ENCODE measurements at places on chromosomes 2 and 18. TPM values are rescaled to one million over a fixed set of nuclear protein-coding genes. Genes with fewer than 3 reads are reported as not detected.
A peak's percentile ranks its signal among the peaks of the same experiment; 100 is the strongest.

DNA sequence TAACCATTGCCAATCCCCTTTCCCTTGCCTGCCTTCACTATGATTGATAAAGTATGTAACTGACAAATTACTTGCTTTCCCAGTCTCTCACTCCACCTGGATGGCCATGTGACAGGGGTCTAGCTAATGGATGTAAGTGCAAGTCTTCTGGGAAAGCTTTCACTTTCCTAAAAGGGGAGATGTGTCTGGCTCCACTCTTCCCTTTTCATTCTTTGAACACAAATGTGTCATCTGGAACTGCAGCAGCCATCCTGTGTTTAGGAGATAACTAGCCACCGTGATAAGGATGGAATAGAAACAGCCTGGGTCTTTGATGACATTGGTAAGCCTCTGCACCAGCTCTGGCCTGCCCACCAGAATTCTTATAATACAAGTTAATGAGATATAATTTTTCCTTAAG, 38.2 kb downstream of the SNRPD1 start:
- no peaks in the 10 kb centered on the region for H3K4me1 ChIP-seq
- no peak overlapping the region for H3K4me3 ChIP-seq
- DNase-seq = no peak
- H3K36me3 ChIP-seq = no peaks in the 10 kb centered on the region

The CRYBA2 gene
- total RNA-seq = not detected

- H3K4me1 ChIP-seq = peaks cover 24% of the 10 kb centered on the region
- DNase-seq = peak; percentile 53
- no peaks in the 10 kb centered on the region for H3K36me3 ChIP-seq
Measured at GRCh38 chr2:240557101-240557751, 562 bp downstream of the ANKMY1 start.

DNA sequence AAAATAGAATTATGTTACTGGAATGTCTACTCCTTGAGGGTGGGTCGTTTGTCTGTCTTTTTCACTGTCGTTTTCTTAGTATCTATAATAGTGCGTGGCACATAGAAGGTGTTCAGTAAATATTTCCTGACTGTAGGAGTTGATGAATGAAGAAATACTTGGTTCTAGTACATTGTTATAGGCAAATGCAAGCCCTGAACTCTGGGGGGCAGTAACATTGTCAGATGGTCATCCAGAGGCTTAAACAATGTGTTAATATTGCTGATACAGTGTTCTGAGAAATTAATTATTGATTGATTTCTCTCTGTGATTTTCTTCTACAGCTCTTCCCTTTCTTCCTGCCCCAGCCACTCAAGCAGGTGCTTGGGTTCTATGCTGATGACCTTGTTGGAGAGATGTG, 24.4 kb upstream of the THOC1 start:
- peak; percentile 39 for DNase-seq
- H3K27me3 ChIP-seq = no peaks in the 10 kb centered on the region
- H3K36me3 ChIP-seq = no peaks in the 10 kb centered on the region
- H3K27ac ChIP-seq = no peak overlapping the region
- no peak overlapping the region for H3K4me3 ChIP-seq

DNA sequence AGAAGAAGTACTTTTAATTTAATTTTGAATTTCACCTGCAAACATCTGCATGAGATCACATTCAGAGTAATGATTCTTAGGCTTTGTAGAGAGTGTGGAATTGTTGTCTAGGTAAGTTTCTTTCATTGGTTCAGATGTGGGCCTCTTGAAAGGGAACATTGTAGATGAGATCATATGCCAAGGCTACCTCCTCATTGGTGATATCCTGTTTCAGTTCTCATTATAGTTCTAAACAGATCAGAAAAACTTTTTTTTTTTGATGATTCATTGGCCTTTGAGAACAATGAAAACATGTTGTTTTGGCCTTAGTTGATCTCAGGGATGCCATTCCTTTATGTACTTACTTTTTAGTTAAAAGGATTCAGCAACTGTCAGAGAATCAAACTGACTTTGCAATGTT, 44.5 kb downstream of the EML6 start:
- no peaks in the 10 kb centered on the region for H3K27me3 ChIP-seq
- no peak overlapping the region for H3K27ac ChIP-seq
- H3K36me3 ChIP-seq = no peaks in the 10 kb centered on the region
- no peak overlapping the region for H3K4me3 ChIP-seq
- DNase-seq = peak; percentile 68

The SAG gene
- total RNA-seq = not detected

DNA sequence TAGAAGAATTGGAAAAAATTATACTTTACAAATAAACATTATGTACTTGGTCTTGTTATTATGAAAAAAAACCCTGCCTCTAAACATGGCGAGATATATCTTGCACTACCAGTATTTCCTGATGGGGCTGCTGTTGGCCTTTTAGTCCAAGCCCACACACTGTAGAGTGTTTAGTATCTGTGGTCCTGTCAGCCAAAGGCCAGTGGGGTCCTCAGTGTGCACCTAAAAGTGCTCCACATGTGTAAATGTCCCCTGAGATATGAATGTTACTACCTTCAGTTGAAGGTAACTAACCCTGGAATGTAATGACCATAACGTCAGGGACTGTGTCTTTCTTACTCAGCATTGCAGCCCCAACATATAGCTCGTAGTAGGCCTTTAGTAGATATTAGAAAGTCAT, 71.1 kb upstream of the HK2 start:
- H3K27me3 ChIP-seq = no peaks in the 10 kb centered on the region
- no peak overlapping the region for H3K27ac ChIP-seq

DNA sequence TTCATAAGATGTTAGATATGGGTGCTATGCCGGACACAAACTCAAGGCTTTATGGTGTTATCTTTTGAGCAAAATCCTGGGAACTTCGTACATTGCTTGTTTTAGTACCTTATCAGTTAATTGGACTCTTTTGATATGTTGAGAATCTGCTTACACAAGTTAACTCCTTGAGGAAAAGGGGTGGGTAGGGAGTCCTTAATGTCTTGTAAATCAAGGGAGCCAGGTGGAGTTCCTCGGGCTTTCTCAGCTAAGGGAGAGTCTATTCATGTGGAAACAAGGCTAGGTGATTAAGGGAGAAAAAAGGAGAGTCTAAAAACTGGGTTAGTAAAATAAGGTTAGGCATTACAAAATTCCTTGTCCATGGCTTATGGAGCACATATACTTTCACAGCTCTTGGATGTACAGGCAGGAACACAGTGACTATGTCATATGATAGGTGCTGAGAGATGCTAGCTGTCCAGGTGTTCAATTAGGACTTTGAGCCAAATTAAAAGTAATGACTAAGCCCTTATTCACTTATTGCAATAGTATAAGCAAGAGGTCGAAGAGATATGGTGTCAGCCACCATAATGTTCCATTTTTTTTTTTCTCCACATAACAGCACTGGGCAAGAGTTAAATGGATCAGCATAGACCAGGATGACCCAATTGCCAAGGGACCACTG, 59.5 kb upstream of the DYNAP start:
- H3K4me1 ChIP-seq = no peaks in the 10 kb centered on the region
- H3K4me3 ChIP-seq = no peak overlapping the region
- no peaks in the 10 kb centered on the region for H3K36me3 ChIP-seq
- no peak for DNase-seq
- no peak overlapping the region for H3K27ac ChIP-seq

DNA sequence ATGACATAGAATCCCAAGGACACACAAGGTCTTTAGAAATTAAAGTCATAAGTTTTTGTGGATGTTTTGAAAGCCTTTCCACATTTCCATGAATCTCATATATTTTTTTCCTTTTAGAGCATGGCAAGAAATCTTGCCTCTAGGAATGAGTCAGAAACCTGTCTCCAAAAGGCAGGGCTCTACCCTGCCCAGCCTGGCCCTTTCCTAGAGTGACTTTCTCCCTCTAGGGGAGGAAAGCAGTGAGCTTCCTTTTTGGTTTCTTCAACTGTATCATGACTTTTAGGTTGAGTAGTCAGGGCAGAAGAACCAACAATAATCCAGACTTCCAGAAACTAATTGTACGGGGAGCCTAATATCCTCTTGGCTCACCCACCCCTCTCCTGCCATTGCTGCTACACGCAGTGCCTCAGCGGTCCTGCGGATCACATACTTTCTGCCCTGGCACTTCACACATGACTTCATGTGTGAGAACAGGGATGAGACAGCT, 300.3 kb downstream of the AGPS start:
- H3K4me1 ChIP-seq = no peaks in the 10 kb centered on the region
- no peak overlapping the region for H3K4me3 ChIP-seq
- no peak overlapping the region for H3K27ac ChIP-seq
- DNase-seq = peak; percentile 49
- no peaks in the 10 kb centered on the region for H3K27me3 ChIP-seq
- no peaks in the 10 kb centered on the region for H3K36me3 ChIP-seq

- no peak overlapping the region for H3K4me3 ChIP-seq
- no peaks in the 10 kb centered on the region for H3K36me3 ChIP-seq
- H3K27me3 ChIP-seq = no peaks in the 10 kb centered on the region
Measured at GRCh38 chr18:36953047-36953446, 124.1 kb downstream of the KIAA1328 start.

DNA sequence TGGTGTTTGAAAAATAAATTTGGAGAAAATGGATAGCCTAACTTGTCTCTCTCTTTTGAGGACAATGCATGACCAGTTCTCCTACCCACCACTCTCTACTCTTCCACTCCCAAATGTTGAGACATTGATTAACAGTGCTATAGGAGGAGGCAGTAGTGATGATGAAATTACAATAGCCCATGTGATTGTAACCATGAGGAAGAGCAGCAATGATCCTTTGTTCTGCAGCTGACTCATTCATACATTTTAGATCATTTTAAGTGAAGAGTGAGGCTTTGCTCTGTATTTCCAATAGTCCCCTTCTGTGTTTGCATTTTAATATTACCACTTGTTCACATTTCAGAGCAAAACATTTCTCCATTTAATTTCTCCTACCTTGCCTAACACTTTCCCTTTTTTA, 592.3 kb downstream of the THSD7B start:
- H3K27me3 ChIP-seq = no peaks in the 10 kb centered on the region
- H3K36me3 ChIP-seq = no peaks in the 10 kb centered on the region
- no peak overlapping the region for H3K4me3 ChIP-seq
- no peak overlapping the region for H3K27ac ChIP-seq

GRCh38 chr18:70149156-70149555, 56.3 kb downstream of the RTTN start:
- no peak overlapping the region for H3K4me3 ChIP-seq
- H3K27ac ChIP-seq = no peak overlapping the region
- H3K36me3 ChIP-seq = peaks cover 20% of the 10 kb centered on the region
- peaks cover 8% of the 10 kb centered on the region for H3K4me1 ChIP-seq

- no peaks in the 10 kb centered on the region for H3K27me3 ChIP-seq
- H3K4me1 ChIP-seq = no peaks in the 10 kb centered on the region
- DNase-seq = no peak
- no peak overlapping the region for H3K4me3 ChIP-seq
- H3K36me3 ChIP-seq = no peaks in the 10 kb centered on the region
Measured at GRCh38 chr18:34039611-34040010, 185.1 kb downstream of the NOL4 start.

- peak; percentile 79 for DNase-seq
- no peak overlapping the region for H3K4me3 ChIP-seq
- peak overlapping the region; percentile 69 for H3K27ac ChIP-seq
- H3K4me1 ChIP-seq = peaks cover 65% of the 10 kb centered on the region
- H3K27me3 ChIP-seq = no peaks in the 10 kb centered on the region
Measured at GRCh38 chr2:212912445-212913103, 238.8 kb downstream of the IKZF2 start.

The IL36A gene
- total RNA-seq = not detected

GRCh38 chr2:167749016-167749415, 498.4 kb downstream of the STK39 start:
- no peak overlapping the region for H3K4me3 ChIP-seq
- peak; percentile 4 for DNase-seq
- H3K4me1 ChIP-seq = no peaks in the 10 kb centered on the region
- no peaks in the 10 kb centered on the region for H3K27me3 ChIP-seq

The SP5 gene
- total RNA-seq = not detected

GRCh38 chr2:222447131-222447530, 22.8 kb downstream of the SGPP2 start:
- H3K27me3 ChIP-seq = peaks cover 18% of the 10 kb centered on the region
- H3K27ac ChIP-seq = no peak overlapping the region
- H3K36me3 ChIP-seq = no peaks in the 10 kb centered on the region
- DNase-seq = no peak
- no peak overlapping the region for H3K4me3 ChIP-seq

The ALPG gene
- total RNA-seq = not detected

The TEX44 gene
- not detected for total RNA-seq

GRCh38 chr18:59054496-59055287, 85.0 kb upstream of the SEC11C start:
- H3K4me3 ChIP-seq = no peak overlapping the region
- H3K4me1 ChIP-seq = peaks cover 10% of the 10 kb centered on the region
- no peak overlapping the region for H3K27ac ChIP-seq
- H3K36me3 ChIP-seq = no peaks in the 10 kb centered on the region

DNA sequence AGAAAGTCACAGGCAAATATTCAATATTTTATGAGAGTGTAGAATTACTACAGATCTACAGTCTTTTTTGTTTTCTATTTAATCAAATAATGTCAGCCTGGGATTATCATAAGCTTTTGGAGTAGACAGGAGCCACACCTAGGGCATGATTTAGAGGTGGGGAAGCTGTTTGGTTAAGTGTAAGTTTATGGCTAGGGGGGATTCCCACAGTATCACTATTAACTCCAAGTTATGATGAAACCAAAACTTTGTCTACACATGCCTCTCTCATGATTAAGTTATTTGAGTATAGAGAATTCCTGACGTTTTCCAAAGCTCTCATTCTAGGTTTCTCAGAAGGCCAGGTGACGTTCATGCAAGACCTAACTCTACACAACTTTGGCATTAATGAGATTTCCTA, 2.1 kb downstream of the SERPINB10 start:
- H3K4me3 ChIP-seq = no peak overlapping the region
- DNase-seq = no peak
- H3K4me1 ChIP-seq = no peaks in the 10 kb centered on the region
- no peaks in the 10 kb centered on the region for H3K36me3 ChIP-seq
- 0 out of 2 replicates have a peak, but pooled peaks cover 5% of the 10 kb centered on the region for H3K27me3 ChIP-seq
- no peak overlapping the region for H3K27ac ChIP-seq

DNA sequence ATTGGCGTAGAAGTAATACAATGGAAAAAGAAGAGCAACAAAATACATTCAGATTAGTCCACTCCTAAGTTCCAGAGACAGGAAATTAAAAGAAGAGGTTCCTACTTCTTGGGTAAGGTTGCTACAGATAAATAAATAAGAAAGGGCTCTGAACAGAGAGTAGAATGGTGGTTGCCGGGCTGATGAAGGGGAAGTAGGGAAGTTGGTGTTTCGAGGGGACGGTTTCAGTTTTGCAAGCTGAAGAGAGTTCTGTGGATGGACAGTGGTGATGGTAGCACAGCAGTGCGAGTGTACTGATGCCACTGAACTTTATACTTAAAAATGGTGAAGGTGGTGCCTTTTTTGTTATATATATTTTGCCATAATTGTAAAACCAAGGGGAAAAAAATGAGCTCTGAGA, 48.2 kb downstream of the CABYR start:
- H3K4me3 ChIP-seq = no peak overlapping the region
- H3K4me1 ChIP-seq = peaks cover 5% of the 10 kb centered on the region

The TCF23 gene
- not detected for total RNA-seq
